ENCODE measurements at places on chromosomes 5 and 9.

DNA sequence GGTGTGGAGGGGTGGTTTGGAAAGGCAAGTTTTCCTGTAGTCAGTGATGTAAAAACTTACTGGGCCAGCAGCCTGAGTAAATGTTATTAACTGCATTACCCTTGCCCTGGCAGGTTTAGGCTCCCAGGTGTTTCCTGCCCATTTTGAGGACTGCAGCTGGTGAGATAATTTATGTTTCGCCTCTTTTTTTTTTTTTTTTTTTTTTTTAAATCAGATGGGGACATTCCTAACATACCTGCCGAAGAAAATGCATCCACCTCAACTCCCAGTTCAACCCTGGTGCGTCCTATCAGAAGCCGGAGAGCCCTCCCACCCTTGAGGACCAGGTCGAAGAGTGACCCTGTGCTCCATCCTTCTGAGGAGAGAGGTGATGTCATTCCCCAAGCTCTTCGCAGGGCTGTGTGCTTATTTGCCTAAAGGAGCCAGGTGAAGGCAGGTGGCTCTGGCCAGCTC, 60.6 kb downstream of the ENTREP1 start:
- no peak for DNase-seq

- no peak for DNase-seq
Measured at GRCh38 chr9:4344946-4345345, 45.1 kb upstream of the GLIS3 start.

- no peak for DNase-seq
Measured at GRCh38 chr5:101009758-101010519, 106.9 kb upstream of the ST8SIA4 start.

DNA sequence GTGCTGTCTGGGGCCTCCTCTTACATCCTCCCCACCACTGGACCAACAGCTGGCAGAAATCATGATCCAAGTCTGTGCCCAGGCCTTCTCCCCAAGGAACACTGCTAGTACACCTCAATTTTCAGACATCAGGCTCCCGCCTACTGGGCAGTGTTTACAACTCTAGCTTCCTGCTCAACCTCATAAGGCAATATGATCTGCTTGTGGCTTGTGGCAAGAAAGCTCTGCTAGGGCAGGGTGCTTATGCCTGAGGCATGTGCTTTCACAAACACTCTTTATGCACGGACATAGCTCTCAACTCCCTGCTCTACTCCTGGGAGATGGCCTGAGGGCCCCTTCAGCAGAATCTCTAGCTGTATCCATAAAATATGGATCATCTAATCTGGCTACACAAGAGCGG, 32.5 kb downstream of the SH3TC2 start:
- DNase-seq, result no peak

- no peak for DNase-seq
Measured at GRCh38 chr5:160432196-160432595, 10.5 kb downstream of the PTTG1 start.

DNA sequence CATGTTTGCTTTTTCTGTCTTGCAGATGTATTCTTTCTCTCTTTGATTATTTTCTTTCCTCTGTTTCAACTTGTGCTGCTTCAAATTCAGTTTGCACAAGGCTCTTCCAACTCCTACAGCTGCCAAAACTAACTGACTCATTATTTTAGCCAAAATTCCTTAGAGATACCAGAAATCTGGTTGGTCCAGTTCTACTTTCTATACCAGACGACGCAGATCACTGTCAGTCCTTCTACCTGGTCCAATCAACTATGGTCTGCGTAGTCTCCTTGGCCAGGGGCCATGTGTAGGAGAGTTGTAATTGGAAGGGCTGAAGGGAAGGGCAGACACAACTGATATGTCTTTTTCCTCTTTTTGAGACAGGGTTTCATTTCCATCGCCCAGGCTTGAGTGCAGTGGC, 51.9 kb upstream of the JAK2 start:
- no peak for DNase-seq

GRCh38 chr5:157800137-157800536, 56.6 kb downstream of the LSM11 start:
- no peak for DNase-seq

DNA sequence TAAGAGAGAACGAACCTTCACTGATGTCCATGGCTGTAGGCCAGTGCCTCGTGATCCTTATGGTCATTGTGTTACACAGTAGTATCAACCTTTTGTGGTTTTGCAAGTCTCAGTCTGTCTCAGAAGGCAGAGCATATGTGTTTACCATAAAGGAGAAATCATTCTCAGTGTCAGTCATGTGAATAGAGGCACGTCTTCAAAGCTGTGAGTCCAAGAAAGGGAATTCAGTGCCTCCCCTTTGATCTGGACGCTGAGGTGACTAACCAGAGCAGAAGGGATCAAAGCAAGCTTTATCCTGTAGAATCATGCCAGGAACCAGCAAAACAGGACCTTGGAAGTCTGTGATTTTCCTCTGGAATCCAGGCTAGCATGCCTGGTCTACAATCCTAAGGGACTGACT, 433.9 kb downstream of the DNAH5 start:
- no peak for DNase-seq

- no peak for DNase-seq
Measured at GRCh38 chr9:737400-738120, 103.9 kb upstream of the DMRT1 start.
